ENCODE measurements at places on chromosomes 3 and 15.

DNA sequence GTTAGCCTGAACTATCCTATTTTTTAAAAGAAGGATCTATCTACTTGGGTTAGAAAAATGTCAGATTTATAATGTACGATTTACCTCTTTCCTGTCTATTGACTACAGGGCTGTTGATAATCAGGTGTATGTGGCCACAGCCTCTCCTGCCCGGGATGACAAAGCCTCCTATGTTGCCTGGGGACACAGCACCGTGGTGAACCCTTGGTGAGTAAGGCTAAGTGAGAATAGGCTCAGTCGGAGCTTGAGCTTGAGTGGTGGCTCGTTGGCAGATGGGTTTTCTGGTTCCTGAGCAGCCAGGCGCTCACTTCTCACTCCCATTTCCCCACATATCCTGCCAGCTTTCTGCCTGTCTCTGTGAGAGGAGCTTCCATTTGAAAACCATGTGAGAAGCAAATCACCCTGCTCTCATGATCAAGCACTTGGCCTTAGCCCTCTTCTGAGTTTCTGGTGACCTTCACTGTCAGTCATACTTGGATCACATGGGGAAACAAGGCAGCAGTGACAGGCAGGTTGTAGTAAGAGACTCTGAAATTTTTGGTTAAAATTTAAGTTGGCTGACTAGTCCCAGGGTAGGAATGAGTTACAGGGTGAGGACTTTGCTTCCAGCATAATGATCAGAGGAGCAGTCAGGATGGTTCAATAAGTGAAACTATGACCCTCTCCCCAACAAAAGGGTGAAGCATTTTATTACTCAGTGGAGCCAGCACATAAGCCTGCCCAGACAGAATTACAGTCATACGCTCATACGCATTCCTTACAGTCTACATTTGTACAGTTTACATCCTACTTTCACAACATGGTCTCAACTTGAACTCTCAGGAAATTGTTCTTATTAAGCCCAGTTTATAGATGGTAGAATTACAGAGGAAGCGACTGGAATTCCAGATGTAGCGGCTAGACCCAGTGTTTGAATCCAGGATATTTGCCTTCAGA is 18.0 kb downstream of the NIT2 start:
- no peak for DNase-seq

DNA sequence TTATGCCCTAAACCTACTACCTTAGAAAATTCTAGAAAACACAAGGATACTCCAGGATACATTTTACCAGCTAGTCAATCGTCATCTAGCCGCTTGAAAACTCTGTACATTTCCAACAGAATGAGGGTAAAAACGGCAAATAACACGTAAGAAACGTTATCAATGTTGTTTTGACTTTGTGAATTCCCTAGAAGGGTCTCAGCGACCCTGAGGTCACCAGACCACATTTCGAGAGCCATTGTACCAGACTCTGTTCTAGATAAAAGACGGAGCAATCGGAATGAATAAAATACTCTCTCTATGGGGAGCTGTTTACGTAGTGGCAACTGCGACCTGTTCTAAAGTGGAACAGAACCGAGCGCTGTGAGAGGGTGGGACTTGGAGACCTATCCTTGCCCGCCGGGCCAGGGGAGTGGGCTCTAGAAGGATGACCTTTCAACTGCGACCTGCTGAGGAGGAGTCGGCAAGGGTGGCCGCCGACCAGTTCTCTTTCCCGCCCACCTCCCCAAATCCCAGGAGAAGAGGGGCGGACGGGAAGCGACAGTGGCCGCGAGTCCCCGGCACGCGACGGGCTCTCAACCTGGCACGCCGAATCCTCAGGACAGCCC is 778 bp upstream of the AP4E1 start:
- peak; percentile 18 for DNase-seq

- no peak for DNase-seq
Measured at GRCh38 chr15:66921319-66921915, 144.0 kb upstream of the SMAD3 start.

DNA sequence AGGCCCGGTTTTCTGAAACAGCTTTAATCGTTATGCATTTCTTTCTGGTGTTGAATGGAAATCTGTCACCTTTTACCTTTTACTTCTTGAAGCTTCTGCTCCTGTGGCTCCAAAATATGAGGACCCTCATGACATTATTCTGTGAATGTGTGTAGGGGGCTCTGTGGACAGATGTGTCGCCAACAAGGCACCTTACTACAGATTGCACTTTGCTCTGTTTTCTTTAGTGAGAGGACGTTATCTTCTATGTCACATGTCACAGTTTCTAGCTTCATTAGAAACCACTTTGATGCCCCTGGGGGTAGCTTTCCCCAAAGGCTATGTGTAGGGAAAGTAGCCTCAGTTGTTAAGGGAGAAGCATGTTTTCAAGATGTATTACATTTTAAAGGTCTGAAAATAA is 195.6 kb downstream of the ZNF621 start:
- no peak for DNase-seq

DNA sequence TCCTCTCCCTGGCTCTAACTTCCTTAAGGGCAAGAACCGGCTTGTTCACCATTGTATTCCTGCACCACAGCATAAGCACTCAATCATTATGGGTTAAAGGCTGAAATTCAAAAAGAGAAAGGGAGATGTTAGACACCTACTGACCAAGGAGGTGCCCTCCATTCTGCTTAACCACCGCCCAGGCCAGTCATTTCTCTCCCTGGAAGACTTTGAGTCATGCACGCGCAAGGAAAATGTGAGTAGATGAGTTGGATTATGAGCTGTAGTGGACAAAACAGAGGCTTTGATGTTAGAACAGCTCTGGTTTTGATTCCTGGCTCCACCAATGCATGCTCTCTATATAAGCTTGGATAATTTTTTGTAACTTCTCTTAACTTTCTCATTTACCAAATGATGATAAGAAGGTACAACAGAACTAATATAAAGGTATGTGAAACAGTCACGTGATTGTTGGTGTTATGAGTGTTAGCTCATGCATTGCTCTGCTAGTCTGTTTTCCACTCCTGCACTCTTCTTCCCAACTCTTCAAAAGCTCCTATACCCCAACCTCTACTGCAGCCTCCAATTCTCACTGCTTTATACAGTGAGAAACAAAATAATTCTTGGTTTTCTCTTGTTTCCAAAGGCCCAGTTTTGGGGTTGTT is 148.4 kb upstream of the ATP11B start:
- no peak for DNase-seq

GRCh38 chr15:96058103-96058851 is 272.2 kb upstream of the NR2F2 start:
- no peak for DNase-seq

GRCh38 chr3:46508850-46509591 is 11.2 kb downstream of the RTP3 start:
- no peak for DNase-seq

All from foreskin melanocyte (primary cell).